ENCODE measurements at places on chromosomes 2 and 18. TPM values are rescaled to one million over a fixed set of nuclear protein-coding genes. Genes with fewer than 3 reads are reported as not detected.

ACOXL gene
- 2.0 TPM for polyA plus RNA-seq

PRSS56 gene
- not detected for polyA plus RNA-seq

NDUFS1 gene
- 55.6 TPM for polyA plus RNA-seq

IL1RL1 gene
- polyA plus RNA-seq: 1.7 TPM

ADRA2B gene
- polyA plus RNA-seq: 0.48 TPM
